ENCODE measurements at places on chromosomes 5 and 9.

GRCh38 chr5:11595045-11595444, 309.2 kb downstream of the CTNND2 start:
- no peak for DNase-seq

- no peak for DNase-seq
Observed at GRCh38 chr9:110847671-110848070, 179.1 kb downstream of the MUSK start.

- DNase-seq = no peak
Observed at GRCh38 chr5:32710550-32711361, at the start of gene NPR3. Gene NPR3 (plus strand): TSS chr5:32711321. CDS start chr5:32711777, 456 bp downstream.

GRCh38 chr5:936149-937144, 43.8 kb downstream of the TRIP13 start:
- no peak for DNase-seq

GRCh38 chr5:150295741-150296486, 6.3 kb upstream of the CAMK2A start:
- DNase-seq = no peak

- no peak for DNase-seq
Observed at GRCh38 chr9:96719921-96720320, 58.0 kb downstream of the ZNF510 start.

GRCh38 chr5:179558932-179559283, 8.6 kb downstream of the RUFY1 start:
- no peak for DNase-seq

GRCh38 chr5:95768731-95769130, 37.6 kb downstream of the RHOBTB3 start:
- DNase-seq = no peak

- no peak for DNase-seq
Observed at GRCh38 chr5:150442699-150443080, 6.8 kb downstream of the RPS14 start.

DNA sequence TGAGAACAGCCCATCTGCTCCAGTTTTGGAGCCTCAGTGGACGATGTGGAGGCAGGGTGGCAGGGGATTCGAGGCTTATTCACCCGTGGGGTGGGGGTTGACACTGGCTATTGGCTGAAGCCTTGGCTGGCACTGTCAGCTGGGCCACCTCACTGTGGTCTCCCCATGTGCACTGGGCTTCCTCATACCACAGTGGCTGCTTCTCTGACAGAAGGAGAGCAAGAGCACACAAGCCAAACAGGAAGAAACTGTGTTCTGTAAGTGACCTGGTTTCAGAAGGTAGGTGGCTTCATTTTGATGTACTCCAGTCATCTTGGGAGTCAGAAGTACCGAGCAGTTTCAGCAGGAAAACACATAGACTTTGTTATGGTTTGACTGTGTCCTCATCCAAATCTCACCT, 24.7 kb upstream of the CTNND2 start:
- DNase-seq = no peak

GRCh38 chr9:124210697-124211096, 47.1 kb upstream of the NEK6 start:
- no peak for DNase-seq

DNA sequence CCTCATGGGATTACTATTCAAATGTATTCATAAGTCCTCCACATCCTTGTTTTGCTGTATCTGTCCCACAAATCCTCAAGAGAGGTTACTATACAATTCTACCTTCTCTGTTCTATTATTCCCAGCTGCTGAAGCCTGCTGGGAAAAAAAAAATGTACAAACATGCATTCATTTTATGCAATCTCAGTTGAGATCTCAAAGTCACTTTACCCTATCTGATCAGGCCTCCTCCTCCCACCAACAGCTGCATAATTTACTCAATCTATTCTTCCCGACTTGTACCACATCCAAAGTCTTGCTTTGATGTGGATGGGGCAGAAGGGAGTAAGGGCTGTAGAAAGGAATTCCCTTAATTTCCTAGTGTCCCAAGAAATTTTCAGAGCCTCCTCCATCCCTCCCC, 28.6 kb downstream of the PSIP1 start:
- no peak for DNase-seq

GRCh38 chr9:88289532-88289931, 98.7 kb upstream of the SPIN1 start:
- DNase-seq = no peak

- no peak for DNase-seq
Observed at GRCh38 chr9:132982458-132982857, 4.0 kb downstream of the GFI1B start.

DNA sequence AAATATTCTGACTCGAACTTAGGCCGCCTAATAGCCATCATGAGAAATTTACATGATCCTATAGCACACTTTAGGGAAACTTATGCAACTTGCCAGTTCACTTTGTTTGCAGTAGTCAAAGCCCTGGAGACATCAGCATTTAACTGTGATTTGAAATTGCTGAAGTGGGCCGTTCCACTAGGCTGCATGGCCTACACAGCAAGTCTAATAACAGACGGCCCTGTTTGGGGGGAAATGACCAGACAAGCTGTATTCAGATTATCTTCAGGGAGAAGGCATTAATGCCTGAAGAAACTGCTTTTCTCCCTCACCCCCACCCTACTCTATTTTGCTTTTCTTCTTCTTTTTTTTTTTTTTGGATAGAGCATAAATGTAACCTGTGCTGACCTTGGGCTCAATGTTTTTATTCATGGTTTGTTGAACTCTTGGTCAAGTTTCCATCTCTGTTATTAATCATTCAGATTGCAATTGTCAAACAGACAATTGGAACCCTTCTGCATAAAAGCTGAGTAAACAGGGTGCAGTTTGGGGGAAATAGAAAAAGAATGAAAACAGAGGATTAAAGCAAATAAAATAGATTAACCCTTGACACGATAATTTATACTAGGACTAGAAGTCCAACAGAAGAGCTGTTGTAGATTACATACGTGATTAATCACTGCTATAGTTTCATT, 1928.2 kb upstream of the WWC1 start:
- no peak for DNase-seq

DNA sequence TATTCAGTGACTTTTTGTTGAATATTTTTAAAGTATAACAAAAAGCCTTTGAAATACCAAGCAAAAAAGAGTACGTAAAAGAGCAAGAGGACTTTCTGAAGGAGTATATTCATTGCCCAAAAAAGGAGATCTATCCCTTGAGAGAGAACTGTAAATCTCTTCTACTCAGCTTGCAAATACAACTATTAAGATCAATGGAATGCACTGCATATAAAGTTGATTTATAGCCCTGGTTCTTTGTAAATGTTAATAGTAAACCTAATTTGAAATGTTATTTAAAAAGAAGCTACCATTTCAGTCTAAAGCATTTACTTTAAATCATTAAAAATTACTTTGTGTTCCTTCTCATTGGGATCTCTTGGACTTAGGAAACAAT, 168.1 kb downstream of the PDE4D start:
- DNase-seq = no peak

- DNase-seq = no peak
Observed at GRCh38 chr5:132557478-132558172, 848 bp downstream of the RAD50 start.
